ENCODE measurements at places on chromosomes 4 and X.

DNA sequence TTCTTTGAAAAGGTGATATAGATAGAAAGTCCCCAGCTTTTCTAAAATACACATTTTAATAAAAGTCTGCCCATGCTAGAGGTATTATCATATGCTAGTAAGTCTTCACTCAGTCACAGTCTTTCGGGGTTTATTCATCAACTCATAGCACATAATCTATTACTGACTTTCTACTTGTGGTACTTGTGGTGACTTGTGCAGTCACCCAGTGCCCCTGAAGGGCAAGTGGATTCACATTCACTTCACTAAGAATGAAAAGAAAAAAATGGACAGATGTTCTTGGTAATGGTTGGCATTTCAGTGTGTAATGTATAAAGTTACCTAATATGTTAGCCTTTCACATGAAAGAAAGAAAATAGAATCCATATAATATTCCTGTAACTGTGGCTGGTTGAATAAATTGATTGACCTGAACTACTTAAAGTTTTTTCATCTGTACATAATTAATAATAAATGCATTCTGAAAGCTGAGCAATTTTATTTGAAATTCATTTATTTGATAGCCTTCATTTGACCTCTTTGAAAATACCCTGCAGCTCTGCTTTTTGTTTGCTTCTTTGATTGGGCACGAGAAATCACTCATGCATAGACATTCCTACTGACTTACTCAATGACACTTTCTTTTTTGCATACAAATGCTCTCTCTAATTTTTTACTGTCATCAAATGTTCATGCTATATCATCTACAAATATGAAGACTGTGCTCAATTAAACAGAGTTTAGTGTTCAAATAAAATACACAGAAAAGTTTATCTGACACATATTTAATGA lies 39.5 kb upstream of the ZNF330 start:
- no peak for ATAC-seq

- no peak for ATAC-seq
These were observed 148.8 kb upstream of the MID1 start for GRCh38 chrX:10769195-10769594.

- no peak for ATAC-seq
These were observed 1323.1 kb downstream of the PCDH7 start for GRCh38 chr4:32043248-32043633.

- ATAC-seq = no peak
These were observed at the start of gene TLR6 for GRCh38 chr4:38856524-38857337. Gene TLR6 (minus strand): TSS chr4:38856817. CDS start chr4:38829473, 27,344 bp downstream.

- no peak for ATAC-seq
These were observed 515.8 kb downstream of the INPP4B start for GRCh38 chr4:142330311-142330710.

- no peak for ATAC-seq
These were observed 122.2 kb downstream of the ZNF518B start for GRCh38 chr4:10335050-10335449.

GRCh38 chrX:107454302-107454701 lies 4.8 kb downstream of the FRMPD3 start:
- no peak for ATAC-seq

- no peak for ATAC-seq
These were observed 29.8 kb downstream of the YY2 start for GRCh38 chrX:21885568-21885967.

DNA sequence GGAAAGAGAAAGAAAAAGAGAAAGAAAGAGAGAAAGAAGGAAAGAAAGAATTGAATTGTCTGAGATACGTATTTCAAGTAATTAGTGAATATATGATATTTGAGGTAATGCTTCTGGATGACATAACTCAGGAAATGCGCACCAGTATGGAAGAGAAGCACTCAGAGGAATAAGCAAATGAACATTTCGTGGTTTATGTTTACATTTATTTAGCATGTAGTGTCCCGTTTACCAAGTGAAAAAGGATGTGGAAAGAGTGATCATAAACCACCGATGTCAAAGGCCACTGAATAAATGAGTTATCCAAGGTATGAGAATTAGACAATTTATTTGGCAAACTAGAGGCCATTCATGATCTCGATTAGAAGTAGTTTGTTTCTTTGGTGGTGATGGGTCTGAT lies 200.4 kb downstream of the ARAP2 start:
- ATAC-seq = no peak

- ATAC-seq = no peak
These were observed 14.7 kb downstream of the BCORL1 start for GRCh38 chrX:129997086-129997485.

DNA sequence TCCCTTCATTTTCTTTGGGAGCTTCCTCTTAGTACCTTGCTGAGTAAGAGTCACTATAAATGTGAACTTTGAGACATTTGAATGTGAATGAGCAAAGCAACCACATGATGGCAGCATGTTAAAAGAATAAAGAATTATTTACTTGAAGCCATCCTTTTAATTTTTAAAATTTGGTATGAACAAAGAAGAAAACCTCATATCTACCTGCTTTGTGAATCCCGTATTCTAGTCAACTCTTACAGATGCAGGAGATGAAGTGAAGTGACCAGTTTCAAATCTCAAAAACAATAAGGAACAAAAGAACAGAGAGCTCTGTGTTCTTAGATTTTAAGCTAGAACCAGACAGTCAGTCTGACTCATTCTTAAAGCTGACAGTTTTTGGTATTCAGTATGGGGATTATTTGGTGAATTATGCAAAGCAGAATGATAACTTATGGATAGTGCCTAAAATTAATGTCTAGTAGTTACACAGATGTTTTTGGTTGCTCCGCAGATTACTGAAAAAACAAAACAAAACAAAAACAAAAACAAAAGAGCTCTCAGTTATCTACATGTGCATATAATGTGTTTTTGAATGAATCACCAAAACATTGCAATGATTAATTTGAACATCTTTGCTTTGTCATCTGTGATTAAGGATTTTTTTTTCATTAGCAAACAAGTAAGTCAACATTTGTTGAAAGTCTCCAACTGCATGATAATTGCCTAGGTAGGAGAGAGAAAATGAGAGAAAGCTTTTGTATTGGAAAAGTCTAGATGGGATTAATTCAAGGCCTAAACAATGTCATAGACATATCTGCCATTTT lies 48.2 kb upstream of the H2AZ1 start:
- no peak for ATAC-seq

GRCh38 chrX:134717698-134718097 lies 59.4 kb upstream of the PLAC1 start:
- no peak for ATAC-seq

- no peak for ATAC-seq
These were observed 105.0 kb downstream of the AREG start for GRCh38 chr4:74549936-74550335.

GRCh38 chr4:118865091-118865708 lies 23.5 kb upstream of the SYNPO2 start:
- no peak for ATAC-seq

DNA sequence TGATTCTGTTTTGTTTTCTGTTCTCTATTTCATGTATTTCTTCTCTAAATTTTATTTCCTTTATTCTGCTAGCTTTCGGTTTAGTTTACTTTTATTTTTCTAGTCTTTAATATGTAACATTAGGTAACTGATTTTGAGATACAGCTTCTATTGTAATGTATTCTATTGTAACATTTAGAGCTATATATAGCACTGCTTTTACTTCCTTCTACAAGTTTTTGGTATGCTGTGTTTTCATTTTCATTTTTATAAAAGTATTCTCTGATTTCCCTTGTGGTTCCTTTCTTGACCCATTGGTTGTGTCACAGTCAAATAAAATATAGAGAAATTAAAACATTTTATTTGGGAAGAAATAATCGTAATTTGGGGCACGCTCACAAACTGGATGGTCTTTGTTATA lies 13.9 kb upstream of the CT47A1 start:
- ATAC-seq = no peak

DNA sequence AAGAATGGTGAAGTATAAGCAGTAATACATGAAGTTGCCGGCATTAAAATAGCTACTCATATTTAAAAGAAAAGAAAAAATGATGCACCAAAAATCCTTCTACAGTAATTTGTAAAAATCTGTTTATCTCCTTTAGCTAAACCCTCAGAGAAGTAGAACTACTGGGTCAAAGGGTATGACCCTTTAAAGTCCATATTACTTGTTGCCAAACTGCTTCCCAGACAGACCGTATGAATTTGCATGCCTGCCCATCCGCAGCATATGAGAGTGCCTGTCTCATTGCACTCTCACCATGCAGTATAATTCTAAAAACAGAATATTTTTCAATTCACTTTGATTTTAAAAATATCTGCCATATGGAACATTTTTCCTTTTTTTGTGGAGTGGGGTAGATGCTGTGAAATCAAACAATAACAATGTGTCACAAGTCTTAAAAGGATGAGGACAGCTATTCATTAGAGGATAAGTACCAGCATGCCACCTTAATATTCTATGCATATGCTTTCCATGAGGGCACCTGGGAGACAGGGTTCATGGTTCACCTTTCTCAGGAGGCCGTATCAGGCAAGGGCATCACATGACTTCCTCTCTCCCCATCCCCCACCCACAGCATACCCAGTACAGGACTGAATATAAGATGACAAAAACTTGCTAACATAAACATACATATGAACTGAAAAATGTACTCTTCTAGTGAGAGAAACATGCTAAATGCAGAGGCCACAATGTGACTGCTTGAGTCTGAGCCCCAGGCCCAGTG lies 17.8 kb downstream of the ZDHHC9 start:
- no peak for ATAC-seq

- no peak for ATAC-seq
These were observed 957 bp downstream of the PPP2R2C start for GRCh38 chr4:6471307-6472007.

DNA sequence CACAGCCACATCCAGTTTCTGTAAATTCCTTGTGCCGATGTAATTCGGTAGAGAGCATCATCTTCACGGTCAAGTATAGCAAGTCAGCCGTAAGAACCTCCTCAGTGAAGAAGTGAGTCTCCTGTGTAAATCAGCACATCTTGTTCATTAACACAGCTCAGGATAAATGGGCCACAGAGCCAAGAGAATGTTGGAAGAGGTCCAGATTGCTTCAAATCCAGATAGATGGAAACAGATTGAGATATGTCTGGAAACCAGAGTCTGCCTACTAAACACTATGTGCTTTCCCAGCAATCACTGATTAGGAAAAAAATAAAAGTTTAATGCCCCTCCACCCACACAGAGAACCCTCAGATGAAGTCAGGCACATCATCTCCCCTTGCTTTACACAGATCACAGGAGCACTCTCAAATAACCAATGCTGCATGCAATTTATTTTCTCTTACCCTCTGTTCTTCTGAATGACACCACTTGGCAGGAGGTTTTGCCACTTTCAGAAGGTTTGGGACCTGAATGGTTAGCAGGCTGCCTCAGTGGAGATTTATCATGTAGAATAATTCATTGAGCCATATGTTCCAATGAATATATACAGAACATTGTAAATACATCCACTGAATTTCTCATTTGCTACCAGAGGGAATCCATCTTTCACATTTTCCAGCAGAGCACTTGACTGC lies 357.7 kb downstream of the C4orf33 start:
- no peak for ATAC-seq

DNA sequence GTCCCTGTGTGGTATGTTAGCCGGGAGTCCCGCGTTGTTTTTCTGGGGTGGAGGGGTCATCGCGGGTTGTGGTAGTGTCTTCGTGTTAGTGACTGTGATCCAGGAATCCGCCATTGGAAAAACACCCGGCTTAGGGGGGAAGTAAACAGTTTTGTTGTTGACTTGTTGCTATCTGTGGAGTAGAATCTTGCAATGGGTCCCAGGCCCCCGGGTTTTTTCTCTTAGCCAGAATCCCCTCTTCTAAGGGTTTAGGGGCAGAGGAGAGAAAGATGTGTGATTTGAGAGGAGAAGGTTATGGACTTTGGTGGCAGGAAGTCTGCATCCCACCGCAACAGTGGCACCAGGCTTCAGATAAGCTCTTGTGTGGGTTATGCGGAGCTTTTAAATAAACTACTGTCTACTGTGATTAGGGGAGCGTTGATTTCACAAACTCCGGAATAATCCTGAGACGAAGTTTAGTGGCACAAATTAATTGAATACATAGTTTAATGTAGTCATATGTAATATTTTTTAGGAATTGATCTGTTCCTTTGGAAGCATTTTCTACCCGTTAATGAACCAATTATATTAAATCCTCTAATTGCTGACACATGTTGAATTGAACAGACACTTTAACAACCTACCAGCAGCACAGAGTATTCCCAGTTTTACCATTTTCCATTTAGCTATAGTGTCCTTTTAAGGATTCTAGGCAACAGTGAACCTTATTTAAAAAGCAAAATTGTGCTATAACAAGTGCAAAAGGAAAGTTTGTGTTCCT lies 1.4 kb downstream of the DDX3X start:
- ATAC-seq = no peak

GRCh38 chr4:112813790-112814189 lies 176.8 kb downstream of the LARP7 start:
- ATAC-seq = no peak

All from gastroesophageal sphincter (tissue), 4 donors.